Calu3 (cell line): ENCODE measurements at places on chromosomes 4 and X. TPM values are rescaled to one million over a fixed set of nuclear protein-coding genes. Genes with fewer than 3 reads are reported as not detected.
A peak's percentile ranks its signal among the peaks of the same experiment; 100 is the strongest.

GRCh38 chr4:130127297-130127696, 1031.3 kb downstream of the C4orf33 start:
- DNase-seq: no peak

DNA sequence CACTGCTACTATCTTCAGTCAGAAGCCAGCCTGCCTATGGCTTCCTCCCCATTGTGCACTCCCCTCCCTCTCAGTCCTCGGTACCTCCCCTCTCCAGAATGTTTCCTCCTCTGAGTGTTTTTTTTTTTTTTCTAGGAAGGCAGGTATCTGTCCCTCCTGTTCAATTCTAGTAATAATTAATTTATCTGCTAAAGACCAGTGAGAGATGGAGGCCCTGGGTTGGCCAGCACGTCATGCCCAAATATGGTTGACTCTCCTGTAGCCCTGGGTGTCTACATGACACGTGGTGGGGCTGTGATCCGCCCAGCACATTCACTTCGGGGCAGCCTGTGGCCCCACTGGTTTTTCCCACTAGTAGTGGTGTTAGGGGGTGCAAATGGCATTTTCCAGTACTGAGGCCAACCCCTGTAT, 1.8 kb downstream of the FLNA start:
- peak; percentile 82 for DNase-seq

RAB9B gene
- 1.3 and 1.5 TPM in 2 replicates for total RNA-seq

- DNase-seq: no peak
Observed at GRCh38 chrX:126393284-126393683, 159.3 kb downstream of the DCAF12L1 start.

GRCh38 chrX:125236955-125237354, 82.7 kb upstream of the TEX13C start:
- no peak for DNase-seq

NPY2R gene
- total RNA-seq: not detected in 2 replicates

DNA sequence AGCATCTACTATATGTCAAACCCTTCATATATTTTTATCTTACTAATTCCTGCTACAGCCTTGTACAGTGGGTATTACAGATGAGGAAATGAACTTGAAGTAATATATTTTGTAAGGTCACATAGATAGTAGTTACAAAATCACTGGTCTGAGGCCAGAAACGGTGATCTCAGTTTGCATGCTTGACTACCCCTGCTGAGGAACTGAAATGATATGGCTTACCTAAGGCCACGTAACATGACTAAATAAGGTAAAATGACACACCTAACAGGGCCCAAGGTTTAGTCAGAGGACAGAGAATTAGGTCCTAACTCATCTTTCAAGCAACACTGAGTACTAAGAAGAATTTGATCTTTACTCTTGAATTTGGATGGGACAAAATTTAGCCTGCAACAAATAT, 1.5 kb upstream of the COMMD8 start:
- no peak for DNase-seq

- DNase-seq: no peak
Observed at GRCh38 chr4:79025170-79025569, 85.9 kb upstream of the PAQR3 start.

DNA sequence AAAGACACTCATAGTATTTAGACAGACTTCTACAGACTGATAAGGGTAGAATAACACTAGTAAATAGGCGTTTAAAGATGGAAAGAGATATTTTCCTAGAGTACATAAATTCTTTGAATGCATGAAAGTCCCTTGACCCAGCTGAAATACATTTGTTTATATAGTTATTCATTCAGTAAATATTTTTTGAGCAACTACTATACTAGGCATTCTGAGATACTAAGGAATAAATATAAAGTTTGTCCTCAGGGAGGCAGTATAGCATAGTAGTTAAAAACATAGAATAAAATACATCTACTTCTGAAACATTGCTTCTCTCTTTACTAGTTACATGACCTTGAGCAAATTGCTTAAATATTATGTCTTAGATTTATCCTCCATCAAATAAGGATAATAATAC, 27.4 kb downstream of the HMGN5 start:
- DNase-seq: no peak

- no peak for DNase-seq
Observed at GRCh38 chr4:39062094-39062769, at the start of gene KLHL5. Gene KLHL5, plus strand, starts transcription at chr4:39062232. Its CDS starts 421 bp downstream, at chr4:39062653.

DNA sequence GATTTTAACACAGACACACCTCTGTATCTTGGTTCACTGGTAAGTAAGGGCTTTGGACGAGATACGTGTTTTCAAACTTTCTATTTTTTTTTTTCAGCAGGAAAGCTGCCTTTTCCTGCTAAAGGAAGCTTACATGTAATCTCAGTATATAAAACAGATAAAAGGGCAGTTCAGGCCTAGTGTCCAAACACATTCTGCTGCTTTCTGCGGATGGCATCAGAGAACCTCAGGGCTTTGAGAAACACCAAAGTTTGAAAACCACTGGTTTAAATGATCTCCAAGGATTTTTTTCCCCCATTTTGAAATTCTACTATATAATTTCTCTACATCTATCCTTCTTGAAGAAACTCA, 76.0 kb downstream of the ZAR1 start:
- no peak for DNase-seq

- no peak for DNase-seq
Observed at GRCh38 chr4:132866616-132867015, 282.5 kb upstream of the PCDH10 start.

- DNase-seq: no peak
Observed at GRCh38 chrX:20253232-20253543, 13.5 kb downstream of the RPS6KA3 start.

- DNase-seq: no peak
Observed at GRCh38 chrX:128891554-128891953, 631.7 kb downstream of the SMARCA1 start.

PNMA6A gene
- 0.31 and 0.44 TPM in 2 replicates for total RNA-seq

- peak; percentile 86 for DNase-seq
Observed at GRCh38 chr4:105990933-105991332, 95.7 kb downstream of the NPNT start.
